ENCODE measurements at places on chromosomes 5 and 9.

- DNase-seq: peak; percentile 49
These were observed 13.4 kb upstream of the JADE2 start for GRCh38 chr5:134511796-134512660.

- DNase-seq: no peak
These were observed 91.4 kb downstream of the CACNA1B start for GRCh38 chr9:137969008-137969407.

GRCh38 chr9:91659529-91660495 is 236.2 kb upstream of the NFIL3 start:
- peak; percentile 68 for DNase-seq

DNA sequence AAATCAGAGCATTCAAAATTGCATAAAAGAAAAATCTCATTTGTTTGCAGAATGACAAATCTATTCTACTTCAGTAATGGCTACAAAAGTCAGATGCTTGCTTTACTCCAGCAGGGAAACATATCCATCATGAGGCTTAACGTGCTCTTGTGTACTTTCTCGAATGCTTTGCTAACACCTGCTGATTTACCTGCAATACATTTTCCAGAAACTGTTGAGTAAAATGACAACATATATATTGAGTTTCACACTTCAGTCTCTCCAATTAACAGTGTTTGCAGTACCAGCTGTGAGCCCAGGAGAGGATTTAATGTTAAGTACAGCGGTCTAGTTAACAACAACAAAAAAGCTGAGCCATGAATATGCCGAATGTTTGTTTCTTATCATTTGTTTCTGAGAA is 391.5 kb upstream of the SMC2 start:
- no peak for DNase-seq

DNA sequence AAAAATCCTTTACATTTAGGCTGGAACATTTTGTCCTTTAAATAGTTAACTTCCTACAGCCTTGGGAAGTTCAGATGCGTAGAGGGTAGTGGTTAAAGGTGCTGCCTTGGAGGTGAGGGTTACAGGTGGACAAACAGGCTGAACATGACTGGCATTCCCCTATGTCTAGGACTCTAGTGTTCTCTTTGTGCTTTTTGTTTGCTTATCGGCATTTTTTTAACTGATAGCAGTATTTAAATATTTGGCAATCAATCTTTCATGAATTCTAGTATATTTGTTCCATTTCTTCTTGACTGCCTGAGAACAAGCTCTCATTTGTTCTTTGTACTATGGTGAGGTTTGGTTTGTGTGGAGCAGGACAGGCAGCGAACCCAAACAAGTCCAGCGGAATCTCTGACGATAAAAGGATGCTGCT is 307.6 kb downstream of the CTNND2 start:
- DNase-seq: no peak

- DNase-seq: peak; percentile 29
These were observed 421.8 kb downstream of the ACTL7B start for GRCh38 chr9:108434036-108434435.

- DNase-seq: no peak
These were observed 49.6 kb downstream of the NIPAL4 start for GRCh38 chr5:157509587-157509986.

All from adipocyte (in vitro differentiated cells).